ENCODE measurements at places on chromosomes 3 and 15.

GRCh38 chr15:88255484-88256278 lies 858 bp downstream of the NTRK3 start:
- no peak for DNase-seq

DNA sequence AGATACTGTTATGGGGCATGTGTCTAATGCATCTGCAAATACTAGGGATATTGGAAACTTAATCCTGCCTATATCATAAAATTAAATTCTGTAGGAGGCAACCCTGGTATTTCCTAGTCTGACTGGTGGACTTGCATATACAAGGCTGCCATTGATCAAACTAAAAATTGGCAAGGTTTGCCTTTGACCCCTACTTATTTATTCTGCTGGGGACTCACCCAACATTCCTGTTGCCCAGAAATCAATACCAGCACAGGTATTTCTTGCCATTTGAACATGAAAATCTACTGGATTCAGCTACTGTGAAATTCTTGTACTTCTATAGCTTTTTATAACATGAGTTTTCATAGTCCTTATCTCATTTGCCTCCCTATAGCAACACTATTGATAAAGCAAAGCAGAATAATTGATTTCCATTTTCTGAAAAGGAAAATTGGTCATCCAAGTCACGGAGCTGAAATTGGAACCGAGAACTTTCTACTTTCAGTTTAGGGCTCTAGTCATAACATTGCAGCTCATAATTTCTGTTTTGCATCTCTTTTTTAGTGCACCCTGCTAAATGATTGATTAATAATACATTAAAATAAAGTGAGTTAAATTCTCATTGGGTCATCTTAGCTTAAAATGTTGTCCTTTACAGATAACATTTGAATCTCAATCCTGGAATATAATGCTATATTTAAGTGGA lies 365.2 kb downstream of the MFSD1 start:
- DNase-seq: no peak

- no peak for DNase-seq
These were observed 517.5 kb upstream of the UBE2E2 start for GRCh38 chr3:22685597-22685996.

- no peak for DNase-seq
These were observed 31.0 kb downstream of the GRIP2 start for GRCh38 chr3:14508966-14509795.

DNA sequence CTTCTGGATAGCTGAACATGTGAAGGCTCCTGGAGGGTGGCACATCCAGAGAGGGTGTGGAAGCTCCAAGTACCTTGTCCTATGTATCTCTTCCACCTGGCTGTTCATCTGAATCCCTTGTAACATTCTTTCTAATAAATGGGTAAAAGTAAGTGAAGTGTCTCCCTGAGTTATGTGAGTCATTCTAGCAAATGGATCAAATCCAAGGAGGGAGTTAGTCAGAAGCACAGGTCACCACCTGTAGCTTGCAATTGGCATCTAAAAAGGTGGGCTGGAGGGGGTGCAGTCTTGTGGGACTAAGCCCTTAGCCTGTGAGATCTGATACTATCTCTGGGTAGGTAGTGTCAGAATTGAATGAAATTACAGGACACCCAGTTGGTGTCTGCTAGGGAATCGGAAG lies 71.0 kb downstream of the WWTR1 start:
- no peak for DNase-seq

GRCh38 chr3:195854628-195855294 lies 43.0 kb upstream of the MUC4 start:
- DNase-seq: no peak

All from NCI-H187 (cell line).